Left renal pelvis (tissue), 4 donors: ENCODE measurements at places on chromosomes 4 and X. TPM values are rescaled to one million over a fixed set of nuclear protein-coding genes. Genes with fewer than 3 reads are reported as not detected.

Gene QRFPR
- 1.4 TPM for polyA plus RNA-seq

Gene XK
- 1.0 TPM for polyA plus RNA-seq

Gene TMSB15A
- polyA plus RNA-seq: 76.1 TPM

Gene GAGE1
- polyA plus RNA-seq: not detected

Gene AREG
- 0.20 TPM for polyA plus RNA-seq

Gene PDGFRA
- polyA plus RNA-seq: 163 TPM

Gene SMIM43
- 0.63 TPM for polyA plus RNA-seq

Gene ASMT
- 0.14 TPM for polyA plus RNA-seq

Gene PROM1
- 42.3 TPM for polyA plus RNA-seq

Gene UGT2B10
- polyA plus RNA-seq: 0.76 TPM

Gene MAGEC1
- not detected for polyA plus RNA-seq

Gene PITX2
- 1.7 TPM for polyA plus RNA-seq

Gene ATG4A
- polyA plus RNA-seq: 13.2 TPM

Gene C4orf50
- polyA plus RNA-seq: not detected

Gene VCX2
- polyA plus RNA-seq: not detected
